ENCODE measurements at places on chromosomes 12 and 14. TPM values are rescaled to one million over a fixed set of nuclear protein-coding genes. Genes with fewer than 3 reads are reported as not detected.

Gene MSI1
- total RNA-seq, result 4.8 TPM

Gene TWF1
- total RNA-seq, result 46.7 TPM

Gene KRT79
- total RNA-seq, result not detected

Gene TAS2R13
- 5.3 TPM for total RNA-seq

Gene HOXC10
- 23.5 TPM for total RNA-seq

Gene SLC4A8
- total RNA-seq, result 3.0 TPM

Gene OASL
- total RNA-seq, result 0.70 TPM

Gene TAS2R9
- not detected for total RNA-seq

Gene CCND2
- 111 TPM for total RNA-seq

Gene RNASE7
- 0.18 TPM for total RNA-seq

Gene DLK1
- 170 TPM for total RNA-seq

Gene LTBP2
- total RNA-seq, result 14.4 TPM

Gene PRB4
- not detected for total RNA-seq

Gene FGF6
- 1.3 TPM for total RNA-seq

Gene SOAT2
- total RNA-seq, result 0.41 TPM

Gene MIA2
- 41.4 TPM for total RNA-seq

Gene DUSP16
- total RNA-seq, result 23.9 TPM

Gene FOXG1
- total RNA-seq, result 0.06 TPM

Gene SLC17A8
- total RNA-seq, result 0.23 TPM

Gene RPGRIP1
- 1.1 TPM for total RNA-seq

Gene LHX5
- total RNA-seq, result not detected

Gene CLECL1
- 0.35 TPM for total RNA-seq

Gene SYNDIG1L
- total RNA-seq, result 0.06 TPM

Gene DEPDC4
- total RNA-seq, result 5.1 TPM

Gene PRB2
- total RNA-seq, result not detected

Gene PIANP
- 2.0 TPM for total RNA-seq

Gene CCDC175
- total RNA-seq, result 1.5 TPM

Gene SERPINA10
- total RNA-seq, result 0.06 TPM

Gene GZMB
- 1.4 TPM for total RNA-seq

Gene PRR4
- 7.2 TPM for total RNA-seq

Gene SLC25A3
- 578 TPM for total RNA-seq

Gene EID3
- total RNA-seq, result 4.8 TPM

Gene TSPAN11
- 6.2 TPM for total RNA-seq

Gene GPX2
- total RNA-seq, result 2.5 TPM

Gene RNF212B
- total RNA-seq, result 0.18 TPM

Gene ESR2
- 0.88 TPM for total RNA-seq
